Non-pigmented ciliary epithelial cell (primary cell): ENCODE measurements at places on chromosomes 2 and 18.

- no peak for DNase-seq
Observed at GRCh38 chr2:181164699-181165098, 184.3 kb downstream of the UBE2E3 start.

DNA sequence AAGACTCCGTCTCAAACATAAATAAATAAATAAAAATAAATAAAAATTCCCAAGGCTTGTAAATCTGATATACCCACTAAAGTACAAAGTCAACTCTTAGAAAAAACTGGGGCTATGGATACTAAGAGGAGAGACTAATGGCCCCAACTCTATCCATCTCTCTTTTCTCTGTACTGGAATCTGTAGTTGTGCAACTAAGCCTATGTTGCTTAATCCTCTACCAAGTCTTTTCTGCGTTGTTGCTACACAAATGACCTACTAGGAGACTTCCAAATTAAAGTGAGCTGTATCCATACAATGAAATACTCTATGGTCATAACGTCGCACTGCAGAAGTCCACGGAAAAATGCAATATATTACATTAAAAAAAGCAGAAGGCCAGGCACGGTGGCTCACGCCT lies 8.1 kb downstream of the MRPS5 start:
- no peak for DNase-seq

- no peak for DNase-seq
Observed at GRCh38 chr2:220550995-220551700, 923.7 kb downstream of the SLC4A3 start.

- no peak for DNase-seq
Observed at GRCh38 chr2:70922235-70923234, 13.2 kb upstream of the ATP6V1B1 start.

GRCh38 chr2:206274434-206275311 lies at the start of gene ZDBF2:
Gene ZDBF2, plus strand, starts transcription at chr2:206274663. Its CDS starts 7,187 bp downstream, at chr2:206281850.
- no peak for DNase-seq

DNA sequence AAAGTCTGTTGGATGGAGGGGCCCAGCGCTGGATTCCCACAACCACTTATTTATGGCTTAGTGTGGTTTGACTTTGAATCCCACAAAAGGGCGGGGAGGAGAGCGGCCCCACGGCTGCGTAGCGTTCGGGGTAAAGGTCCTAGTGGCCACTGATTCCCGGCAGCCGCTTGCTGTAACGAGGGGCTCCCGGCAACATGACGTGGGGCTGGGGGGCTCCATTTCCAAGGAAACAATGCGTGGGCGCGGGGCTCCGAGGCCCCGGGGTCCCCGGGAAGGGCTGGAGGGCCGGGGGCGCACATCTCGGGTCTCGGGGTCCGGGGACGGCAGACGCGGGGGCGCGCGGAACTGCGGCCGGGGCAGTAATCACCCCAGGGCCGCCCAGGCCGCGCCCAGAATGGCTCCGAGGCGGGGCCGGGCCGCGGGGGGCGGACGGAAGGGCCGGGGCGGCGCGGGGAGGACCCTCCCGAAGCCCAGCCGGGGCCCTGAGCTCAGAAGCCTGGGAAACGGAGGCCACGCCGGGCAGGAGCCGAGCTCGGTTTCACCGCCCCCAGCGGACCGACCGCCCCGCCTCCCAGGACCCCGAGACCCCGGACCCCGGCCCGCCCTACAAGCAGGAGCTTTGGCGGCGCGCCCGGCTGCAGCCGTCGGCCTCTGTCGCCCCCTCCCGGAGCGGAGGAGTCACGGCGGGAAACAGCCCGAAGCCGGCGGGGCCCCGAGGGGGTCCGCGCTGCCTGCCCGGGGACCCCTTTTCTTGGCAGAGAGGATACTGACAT lies 11.9 kb upstream of the MLPH start:
- DNase-seq, result no peak

GRCh38 chr2:11357428-11357972 lies 13.1 kb upstream of the ROCK2 start:
- no peak for DNase-seq

DNA sequence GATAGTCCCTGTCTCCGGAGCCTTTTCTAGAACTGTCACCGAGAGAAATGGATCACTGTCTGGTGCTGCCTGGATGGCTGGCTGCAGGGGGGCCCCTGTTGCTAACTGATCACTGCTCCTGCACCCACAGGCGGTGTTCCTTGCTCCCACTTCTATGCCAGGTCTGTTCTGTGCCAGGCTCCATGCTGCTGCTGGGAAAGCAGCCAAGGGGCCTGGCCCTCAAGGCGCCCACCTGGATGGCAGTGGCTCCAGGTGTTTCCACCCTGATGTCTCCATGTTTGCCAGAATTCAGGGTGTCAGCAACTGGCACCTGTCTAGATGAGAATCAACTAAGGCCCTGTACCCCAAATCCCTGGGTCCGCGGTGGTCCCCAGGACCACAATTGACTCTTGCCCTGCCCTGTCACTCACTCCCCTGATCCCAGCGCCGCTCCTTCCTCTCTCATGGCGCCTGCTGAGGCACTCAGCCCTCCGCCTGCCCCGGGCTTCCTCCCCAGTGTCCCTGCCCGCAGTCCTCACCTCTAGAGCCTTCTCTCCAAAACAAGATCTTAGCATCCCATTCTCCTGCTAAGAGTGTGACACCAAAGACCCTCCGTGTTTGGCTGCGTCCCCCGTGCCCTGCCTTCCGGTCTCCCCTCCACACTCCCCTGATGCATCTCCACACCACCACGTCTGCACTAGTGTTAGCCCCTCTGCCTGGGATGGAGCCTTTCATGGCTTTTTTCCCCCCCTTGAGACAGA lies 72.5 kb upstream of the OTOF start:
- no peak for DNase-seq

- no peak for DNase-seq
Observed at GRCh38 chr2:44766220-44766619, 175.3 kb upstream of the SIX3 start.
